ENCODE measurements at places on chromosomes 6 and 20.

GRCh38 chr6:150729188-150729748, 129.6 kb downstream of the PLEKHG1 start:
- DNase-seq = no peak

DNA sequence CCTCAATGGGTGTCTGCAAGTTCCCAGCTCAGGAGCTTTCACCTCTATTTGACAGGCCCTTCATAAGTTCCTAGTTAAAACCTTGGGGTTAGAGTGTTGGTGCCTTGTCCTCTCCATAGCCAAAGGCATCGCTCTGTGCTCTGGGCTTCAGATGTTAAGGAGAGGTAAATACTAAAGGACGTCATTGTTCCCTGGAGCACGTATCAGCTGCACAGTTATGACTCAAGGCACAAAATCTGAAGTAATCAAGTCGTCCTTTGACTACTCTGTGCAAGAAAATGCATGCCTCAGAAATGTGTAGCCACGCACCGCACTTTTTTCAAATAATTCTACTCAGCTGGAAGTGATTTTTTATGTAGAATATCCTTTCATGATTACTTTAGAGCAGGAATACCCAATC, 240.8 kb upstream of the QKI start:
- DNase-seq = no peak

- no peak for DNase-seq
Measured at GRCh38 chr6:129863664-129864063, 2.5 kb upstream of the TMEM244 start.

DNA sequence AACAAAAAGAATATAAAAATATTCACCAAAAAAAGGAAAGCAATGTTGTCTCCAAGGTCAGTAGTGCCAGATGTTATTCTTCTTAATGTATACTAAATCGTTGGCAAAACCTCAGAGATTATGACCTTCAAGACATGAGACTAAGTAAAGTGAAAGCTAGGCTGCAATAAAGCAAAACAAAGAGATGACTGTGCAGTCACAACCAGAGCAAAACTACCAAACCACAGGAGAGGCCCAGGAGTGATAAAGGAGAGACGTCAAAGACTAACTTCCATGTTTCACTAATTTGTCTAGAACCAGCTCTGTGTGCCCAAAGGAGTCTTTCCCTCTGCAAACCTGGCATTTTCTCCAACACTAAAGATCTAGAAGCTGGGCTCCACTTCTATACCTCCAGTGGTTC, 155.9 kb upstream of the POU3F2 start:
- DNase-seq = no peak

DNA sequence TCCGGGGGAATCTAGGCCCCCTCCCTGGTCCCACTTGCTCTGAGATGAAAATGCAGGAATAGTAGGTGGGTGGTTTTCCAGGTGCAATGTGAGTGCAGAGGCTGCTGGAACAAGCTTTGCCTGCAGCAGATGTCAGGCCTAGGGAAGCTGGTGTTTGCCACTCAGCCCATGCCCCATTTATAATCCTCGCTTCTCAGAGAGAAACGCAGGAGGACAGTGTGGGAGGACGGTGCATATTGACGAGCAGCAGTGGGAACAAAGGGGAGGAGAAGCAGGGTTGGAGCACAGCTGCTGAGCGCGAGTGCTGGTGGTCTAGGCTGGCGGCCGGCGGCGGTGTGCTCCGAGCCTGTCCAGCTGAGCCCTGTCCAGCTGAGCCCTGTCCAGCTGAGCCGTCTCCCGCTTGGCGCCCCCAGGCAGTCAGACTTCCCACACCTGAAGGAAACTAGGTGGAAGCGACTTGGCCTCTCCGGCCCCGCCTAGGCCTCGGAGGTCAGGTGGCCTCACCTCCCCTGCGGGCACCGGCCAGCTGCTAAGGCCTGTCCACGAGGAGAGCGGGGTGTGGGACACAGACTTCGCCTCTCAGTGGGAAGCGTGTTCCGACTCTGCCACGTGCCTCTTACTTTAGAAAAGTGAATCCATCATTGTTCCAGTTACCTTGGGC, 49.7 kb upstream of the FRMD1 start:
- no peak for DNase-seq

DNA sequence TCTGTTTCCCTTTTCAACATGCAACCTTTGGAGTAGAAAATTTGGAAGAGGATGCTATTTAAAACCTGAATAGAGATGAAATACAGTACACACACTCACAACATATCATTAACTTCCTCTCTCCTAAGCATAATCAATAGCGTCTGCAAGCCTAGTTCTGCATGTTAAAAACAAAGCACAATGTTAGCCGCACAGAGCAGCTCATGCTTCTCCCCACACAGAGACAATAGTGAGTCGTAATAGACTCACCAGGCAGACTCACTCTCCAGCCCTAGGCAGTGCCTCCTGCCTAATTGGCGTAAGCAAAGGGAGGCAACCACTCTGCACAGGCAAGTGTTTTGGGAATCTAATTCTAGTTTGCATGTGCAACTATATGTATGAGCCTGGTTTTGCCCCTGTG, 45.8 kb upstream of the ARID1B start:
- no peak for DNase-seq

GRCh38 chr6:43948527-43949485, 178.4 kb downstream of the MRPL14 start:
- DNase-seq = no peak
